GM13976 (cell line): ENCODE measurements at places on chromosomes 3 and 15.

- DNase-seq: no peak
Measured at GRCh38 chr3:72380193-72380592, 468.1 kb downstream of the SHQ1 start.

GRCh38 chr3:8647137-8647985, 2.8 kb upstream of the SSUH2 start:
- no peak for DNase-seq

DNA sequence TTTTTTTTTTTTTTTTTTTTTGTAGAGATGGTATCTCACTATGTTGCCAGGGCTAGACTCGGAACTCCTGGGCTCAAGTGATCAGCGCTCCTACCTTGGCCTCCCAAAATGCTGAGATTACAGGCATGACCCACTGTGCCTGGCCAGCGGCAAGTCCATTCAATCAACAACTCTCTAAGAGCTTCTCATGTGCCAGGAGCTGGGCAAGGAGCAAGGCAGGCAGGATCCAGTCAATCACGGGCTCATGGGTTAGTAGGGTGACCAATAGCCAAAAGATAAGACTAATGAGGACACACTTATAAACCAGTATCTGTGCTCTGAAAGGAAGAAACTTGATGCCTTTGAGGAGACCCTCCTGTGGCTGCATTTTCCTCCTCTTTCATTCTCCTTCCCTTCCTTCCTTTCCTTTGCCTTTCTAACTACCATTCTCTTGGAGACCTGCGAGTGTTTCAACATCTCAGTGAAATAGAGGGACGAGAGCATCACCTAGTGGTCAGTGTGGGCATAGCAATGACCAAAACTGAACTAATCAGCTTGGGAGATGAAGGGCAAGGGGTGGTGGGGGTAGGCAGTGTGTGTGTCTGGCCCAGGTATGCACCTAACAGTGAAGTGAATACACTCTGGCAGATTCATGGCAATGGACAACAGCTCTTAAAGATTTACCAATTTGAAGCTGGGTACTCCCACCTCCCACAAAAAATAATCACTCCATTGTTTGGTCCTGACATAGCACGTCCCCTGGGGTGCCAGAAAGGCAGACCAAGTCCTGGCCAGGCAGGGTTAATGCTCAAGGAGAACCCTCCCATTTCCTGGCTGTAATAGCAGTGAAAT, 6.3 kb downstream of the RPP25 start:
- DNase-seq: peak; percentile 78

GRCh38 chr15:73467758-73468157, 24.8 kb downstream of the REC114 start:
- DNase-seq: no peak

DNA sequence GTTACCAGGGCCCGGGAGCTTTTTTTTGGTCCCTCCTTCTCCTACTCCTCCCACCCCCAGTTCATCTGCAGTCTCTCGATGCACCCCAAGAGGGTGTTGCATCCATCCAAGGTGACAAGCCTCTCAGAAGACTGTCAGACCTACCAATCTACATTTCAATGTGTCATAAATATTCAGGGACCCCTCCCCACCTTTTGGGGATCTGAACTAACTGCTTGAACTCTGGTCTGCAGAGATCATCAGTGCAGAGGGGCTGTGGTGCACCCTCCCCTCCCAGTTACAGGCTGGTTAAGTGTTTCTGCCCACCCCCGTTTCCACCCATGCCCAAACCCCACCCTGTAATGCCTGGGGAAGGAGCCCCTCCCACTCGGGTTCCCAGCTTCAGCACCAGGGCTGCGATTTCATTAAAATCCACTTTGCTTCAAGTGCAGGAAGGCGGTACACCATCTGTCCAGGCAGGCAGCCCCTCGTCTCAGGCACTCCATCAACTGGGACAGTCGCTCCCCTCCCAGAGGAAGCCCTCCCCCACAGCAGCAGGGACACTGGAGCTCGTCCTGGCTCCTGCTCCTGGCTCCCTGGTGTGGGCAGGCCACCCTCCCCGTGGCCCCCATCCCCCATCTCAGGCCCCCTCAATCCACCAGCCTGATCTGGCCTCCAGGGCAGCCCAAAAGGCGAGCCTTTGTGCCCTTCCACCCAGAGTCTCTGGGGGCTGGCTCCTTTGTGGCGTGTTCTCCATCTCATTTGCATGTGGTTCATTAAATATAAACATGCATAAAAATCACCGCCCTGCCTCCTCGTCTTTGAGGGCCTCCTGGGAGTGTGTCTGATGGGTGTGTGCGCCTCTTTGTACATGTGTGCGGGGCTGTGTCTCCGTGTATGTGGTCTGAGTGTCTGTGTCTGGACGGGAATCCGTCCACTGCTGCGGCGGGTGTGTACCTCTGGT, 32.3 kb downstream of the RNU5B-1 start:
- no peak for DNase-seq
